ENCODE measurements at places on chromosomes 1 and 21.

GRCh38 chr1:59686574-59686973 lies 128.2 kb upstream of the HOOK1 start:
- no peak for DNase-seq

GRCh38 chr1:51247022-51247421 lies 10.9 kb downstream of the RNF11 start:
- no peak for DNase-seq

DNA sequence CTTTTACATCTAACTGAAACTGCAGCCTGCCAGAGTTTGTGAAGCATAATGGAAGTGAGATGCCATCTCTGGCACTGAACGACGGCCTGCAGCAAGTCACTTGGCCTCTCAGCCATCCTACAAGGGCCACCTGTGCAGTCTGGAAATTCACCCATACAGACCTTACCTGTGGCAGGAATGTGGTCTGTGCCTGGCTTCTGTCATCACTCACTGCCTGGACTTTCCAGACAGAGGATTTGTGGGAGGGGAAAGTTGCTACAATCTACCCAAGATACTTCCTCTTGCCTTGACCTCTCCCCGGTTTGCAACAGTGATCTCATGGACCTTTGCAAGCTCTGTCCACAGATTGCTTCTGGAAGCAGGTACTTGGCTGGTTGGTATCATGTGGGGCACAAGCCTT lies 58.4 kb upstream of the ATP1B1 start:
- DNase-seq: no peak

GRCh38 chr1:107691540-107691939 lies 273.4 kb downstream of the VAV3 start:
- peak; percentile 12 for DNase-seq

DNA sequence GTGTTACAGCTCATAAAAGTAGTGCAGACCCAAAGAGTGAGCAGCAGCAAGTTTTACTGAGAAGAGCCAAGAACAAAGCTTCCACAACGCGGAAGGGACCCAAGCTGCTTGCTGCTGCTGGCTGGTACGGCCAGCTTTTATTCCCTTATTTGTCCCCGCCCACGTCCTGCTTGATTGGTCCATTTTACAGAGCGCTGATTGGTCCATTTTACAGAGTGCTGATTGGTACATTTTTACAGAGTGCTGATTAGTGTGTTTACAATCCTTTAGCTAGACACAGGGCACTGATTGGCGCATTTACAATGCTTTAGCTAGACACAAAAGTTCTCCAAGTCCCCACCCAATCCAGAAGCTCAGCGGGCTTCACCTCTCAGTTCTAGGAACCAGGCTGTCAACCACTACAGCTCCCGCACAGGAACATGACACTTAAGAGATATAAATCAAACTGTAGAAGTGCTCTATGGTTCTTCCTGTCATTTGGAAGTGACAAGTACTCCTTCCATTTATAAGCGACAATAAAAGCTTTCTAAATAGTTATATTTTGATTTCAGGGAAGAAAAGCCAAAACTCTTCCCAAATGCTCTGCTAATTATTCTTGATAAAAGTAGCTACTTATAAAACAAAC lies 28.5 kb downstream of the RNF115 start:
- DNase-seq: no peak

GRCh38 chr21:28207436-28208173 lies 785.1 kb downstream of the LTN1 start:
- peak; percentile 83 for DNase-seq

DNA sequence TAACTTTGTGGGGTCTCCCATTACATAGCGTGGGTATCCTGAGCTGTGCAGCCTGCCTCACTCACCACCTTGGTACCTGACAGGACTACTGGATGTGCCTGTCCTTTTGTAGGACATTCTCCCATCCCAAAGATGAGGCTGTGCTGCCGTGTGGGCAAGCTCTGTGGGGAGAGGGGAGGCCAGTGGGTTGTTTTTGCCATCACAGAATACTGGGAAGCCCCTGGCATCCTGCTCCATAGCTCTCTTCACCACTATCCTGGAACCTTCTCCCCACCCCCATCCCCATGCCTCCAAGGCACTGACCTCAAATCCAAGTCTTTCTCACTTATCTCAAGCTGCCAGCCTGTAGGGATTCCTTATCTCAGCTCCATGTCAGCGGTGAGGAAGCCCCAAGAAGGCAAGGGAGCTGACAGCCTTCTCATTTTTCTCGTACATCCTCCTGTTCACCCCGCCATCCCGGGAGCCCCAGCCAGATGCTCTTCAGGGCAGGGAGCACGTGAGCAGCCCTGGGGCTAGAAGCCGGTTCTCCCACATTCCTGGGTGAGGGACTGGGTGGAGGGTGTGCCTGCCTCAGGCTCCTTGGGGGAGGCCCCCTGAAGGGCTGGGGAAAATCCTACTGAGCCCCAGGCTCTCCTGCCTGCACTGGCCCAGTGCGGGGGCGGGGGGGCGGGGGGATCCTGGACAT lies 2.4 kb upstream of the ELF3 start:
- DNase-seq: no peak

- DNase-seq: no peak
Observed at GRCh38 chr1:192756847-192757246, 52.0 kb upstream of the RGS2 start.

- DNase-seq: no peak
Observed at GRCh38 chr1:189764391-189765320, 713.0 kb downstream of the BRINP3 start.

- peak; percentile 74 for DNase-seq
Observed at GRCh38 chr1:93842750-93843500, 36.1 kb downstream of the DNTTIP2 start.

DNA sequence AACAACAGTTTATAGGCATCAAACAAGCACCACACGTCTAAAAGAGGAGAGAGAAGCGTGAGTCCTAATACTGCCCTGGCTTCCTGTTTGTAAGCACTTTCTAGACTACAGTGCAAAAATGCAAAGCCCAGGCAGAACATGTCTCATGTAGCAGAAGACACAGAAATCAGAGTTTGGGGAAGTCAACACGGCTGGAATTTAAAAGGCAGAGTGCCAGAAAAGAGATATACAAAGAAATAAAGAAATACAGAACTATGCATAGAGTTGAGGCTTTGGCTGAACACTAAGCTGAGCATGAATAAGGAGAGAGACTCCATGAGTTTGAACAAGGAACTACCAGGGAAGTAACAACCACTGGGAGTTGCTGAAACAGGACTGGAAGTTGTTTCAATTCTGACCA lies 566.6 kb upstream of the NR5A2 start:
- peak; percentile 17 for DNase-seq

DNA sequence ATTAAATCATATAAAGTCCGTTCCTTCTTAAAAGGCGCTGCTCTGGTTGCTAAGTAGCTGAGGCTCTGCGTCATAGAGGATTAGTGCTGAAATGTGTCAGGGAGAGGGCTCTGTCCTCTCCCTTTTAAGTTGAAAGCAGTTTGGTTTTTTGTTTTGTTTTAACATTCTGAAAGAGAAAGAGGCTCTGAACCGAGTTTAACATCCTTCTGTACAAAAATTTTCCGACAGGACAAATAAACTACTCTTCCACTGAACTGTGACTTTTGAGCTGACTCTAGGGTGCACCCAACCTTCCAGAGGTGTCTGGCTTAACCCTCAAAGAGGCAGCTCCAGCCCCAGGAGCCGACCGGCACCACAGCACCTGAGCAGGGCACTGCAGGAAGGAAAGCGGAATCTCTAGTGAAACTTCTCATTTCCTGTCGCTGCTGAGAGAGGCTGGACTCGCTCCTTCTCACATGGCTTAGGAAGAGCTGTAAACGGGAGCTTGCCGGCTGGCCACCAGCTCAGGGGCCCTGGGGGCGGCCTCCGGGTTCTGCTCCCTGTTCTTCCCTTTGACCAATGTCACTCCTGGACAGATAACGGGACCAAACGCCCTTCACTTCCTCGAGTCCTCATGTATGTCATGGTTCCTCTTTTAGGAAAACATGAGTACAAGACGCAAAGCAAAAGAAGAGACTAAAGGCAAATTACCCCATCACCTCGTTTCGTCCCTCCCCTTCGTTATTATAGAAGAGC lies 1.2 kb downstream of the VAV3 start:
- peak; percentile 19 for DNase-seq

DNA sequence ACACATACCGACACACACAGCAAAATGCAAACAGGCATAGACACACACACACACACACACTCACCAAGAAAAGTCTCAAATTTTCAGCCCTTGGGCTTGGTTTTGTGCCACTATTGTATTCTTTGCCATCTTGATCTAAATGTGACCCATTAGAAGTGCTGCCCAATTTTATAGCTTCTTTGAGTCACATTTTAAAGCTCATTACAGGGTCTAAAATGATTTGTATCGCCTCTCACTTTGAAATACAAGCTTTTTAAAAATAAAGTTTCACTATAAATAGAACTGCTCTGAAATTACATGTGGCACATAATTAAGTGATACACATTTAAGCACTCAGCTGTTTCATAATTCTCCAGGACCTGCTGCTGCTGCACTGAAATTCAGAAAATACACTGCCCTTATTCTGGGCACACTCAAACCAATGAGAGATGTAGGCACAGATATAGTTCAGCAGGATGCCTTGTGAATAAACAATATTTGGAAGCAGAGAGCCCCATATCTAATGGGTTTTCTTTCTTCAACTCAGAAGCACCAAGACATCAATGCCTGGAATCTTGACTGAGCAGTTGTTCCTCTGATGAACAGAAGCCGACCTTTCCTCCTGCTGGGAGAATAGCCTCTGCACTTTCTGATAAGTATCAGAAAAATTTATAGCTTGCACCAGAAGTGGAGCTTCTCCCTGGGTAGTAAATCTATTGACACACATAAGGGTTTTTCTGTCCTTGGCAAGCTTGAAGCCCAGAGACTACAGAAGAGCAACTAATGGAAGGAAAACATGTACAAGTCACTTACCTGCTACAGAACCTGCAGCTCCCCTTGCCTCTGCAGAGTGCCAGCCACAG lies 37.0 kb upstream of the PLPPR4 start:
- DNase-seq: no peak

GRCh38 chr21:26653430-26653829 lies 80.3 kb upstream of the CYYR1 start:
- no peak for DNase-seq

DNA sequence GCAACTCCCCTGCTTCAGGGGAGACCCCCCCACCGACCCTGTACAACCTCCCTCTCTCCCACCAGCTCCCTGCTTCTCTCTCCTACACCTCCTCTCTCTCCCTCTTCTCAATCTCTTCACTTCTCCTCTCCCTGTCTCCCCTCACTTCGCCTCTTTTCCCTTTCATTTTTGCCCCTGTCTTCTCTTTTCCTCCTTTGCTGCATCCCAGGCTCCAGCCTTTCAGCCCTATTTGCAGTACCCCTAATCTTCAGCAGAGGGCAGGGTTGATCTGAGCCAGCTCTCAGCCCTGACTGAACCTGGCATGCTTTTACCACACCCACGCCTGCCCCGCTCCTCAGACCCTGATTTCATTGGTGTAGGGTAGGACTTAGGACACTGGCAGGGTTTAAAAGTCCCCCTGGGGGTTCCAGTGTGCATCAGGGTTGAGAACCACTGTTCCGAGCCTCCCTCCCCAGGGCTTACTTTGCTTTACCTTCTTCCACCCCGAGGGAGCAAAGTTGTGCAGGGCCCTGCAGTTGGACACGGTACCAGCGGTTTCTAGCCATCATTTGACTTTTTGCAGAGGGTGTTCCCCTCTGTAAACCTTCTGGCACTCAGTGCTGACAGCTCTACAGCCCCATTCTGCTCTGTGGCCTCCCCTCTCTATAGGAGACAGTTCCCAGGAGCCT lies 67.3 kb upstream of the CNTN2 start:
- DNase-seq: peak; percentile 31
